ENCODE measurements at places on chromosomes 12 and 14.

DNA sequence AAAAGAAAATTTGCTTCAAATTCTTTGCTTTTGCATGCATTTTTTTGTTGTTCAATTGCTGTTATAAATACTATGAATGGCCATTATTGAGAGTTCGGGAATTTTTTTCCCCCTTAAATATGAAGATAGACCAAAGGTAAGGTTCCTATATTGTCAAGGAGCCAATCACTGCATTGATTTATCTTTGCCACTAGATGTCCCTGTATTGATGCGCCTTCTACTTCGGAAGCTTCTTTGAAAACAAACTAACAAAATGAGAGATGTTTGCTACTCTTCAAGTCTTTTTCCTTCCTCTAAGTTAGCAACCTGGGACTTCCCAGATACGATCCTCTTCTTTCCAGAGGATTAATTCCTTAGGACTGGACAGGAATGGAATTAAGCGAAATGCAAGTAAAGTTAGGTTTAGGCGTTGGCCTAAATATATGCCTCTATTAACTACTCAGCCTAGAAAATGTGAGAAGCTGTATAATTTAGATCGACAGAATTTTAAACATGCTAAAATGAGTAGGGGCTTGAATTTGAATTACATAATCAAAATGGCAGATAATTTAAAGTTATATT is 318.1 kb downstream of the AEBP2 start:
- peak; percentile 64 for DNase-seq

- no peak for DNase-seq
These were observed 20.7 kb downstream of the YARS2 start for GRCh38 chr12:32734952-32735351.

DNA sequence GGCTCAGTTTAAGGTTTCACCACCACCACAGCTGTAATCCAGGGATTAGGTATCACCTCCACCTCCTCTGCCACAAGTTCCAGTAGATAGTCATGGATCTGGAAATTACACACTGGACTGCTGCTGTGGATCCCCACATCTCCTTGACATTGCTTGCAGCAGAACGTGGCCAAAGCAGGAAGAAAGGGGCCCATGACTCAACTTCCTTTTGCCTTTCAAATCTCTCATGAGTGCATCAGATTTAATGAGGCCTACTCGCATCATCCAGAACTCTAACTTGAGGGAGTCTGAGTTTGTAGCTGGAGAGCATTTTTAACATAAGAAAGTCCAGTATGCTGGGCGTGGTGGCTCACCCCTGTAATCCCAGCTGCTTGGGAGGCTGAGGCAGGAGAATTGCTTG is 29.2 kb upstream of the TMED10 start:
- DNase-seq = peak; percentile 83

DNA sequence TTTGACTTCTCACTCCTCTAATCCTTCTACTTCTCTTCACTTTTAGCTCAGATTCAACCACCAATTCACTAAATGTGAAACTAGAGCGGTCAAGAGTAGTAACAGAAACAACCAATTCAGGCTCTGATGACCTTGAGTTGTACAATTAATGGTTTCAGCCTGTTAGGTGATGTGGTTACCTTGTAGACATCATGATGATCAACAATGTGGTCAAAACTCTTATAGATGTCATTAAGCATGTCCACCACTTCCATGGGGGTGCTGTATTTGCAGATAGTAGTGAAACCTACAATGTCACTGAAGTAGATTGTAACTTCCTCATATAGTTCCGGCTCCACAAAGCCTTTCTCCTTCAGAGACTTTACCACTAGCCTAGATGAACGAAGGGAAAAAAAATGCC is 54.1 kb upstream of the PLBD1 start:
- DNase-seq = peak; percentile 12

GRCh38 chr12:132325733-132326130 is 3.7 kb downstream of the GALNT9 start:
- DNase-seq = no peak

Measured in NB4 (cell line).